ENCODE measurements at places on chromosomes 1 and 21.

DNA sequence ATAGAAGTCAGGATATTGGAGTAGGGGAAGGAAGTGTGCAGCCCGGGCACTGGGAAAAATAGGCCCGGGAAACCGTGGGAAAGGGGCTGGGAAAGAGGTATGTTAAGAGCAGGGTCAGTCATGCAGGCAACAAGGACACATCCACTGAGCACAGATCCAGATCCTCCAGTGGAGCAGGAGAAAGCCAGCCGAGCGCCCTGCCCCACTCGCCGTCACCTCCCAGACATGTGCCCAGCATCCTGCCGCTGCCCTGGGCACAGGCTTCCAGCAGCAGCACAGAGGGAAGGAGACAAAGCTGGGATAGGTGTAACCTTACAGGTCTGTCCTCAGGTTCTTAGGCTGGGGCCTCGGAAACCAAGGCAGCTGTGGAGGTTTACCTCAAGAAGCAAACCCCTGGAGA is 64.2 kb downstream of the FAM163A start:
- DNase-seq = no peak

DNA sequence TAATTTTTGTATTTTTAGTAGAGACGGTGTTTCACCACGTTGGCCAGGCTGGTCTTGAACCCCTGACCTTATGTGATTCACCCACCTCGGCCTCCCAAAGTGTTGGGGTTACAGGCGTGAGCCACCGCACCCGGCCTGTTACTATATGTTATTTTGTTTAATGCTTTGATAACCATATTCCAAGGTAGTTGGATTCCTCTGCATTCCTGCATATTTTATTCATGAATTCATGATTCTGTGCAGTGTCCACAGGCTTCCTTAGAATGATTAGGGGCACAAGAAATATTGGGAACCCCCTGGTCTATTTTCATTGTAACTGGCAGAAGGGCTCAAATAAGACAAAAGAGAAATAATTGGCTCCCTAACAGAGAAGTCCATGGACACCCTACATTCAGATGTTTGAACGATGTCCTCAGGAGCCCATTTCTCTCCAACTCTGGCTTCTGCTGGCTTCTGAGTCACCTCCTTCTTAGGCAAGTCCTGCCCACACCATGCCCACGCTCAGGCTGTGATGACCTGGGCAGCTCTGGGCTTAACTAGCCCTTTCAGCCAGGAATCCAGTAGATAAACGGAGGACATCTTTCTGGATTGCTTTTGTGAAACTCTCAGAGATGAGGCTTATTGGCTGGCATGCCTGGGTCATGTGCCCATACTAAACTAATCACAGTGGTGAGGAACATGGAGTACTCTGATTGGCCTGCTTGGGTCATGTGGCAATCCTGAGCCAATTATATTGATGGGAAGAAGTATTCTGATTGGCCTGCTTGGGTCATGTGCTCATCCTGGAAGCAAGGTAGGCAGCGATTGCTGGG is 32.6 kb downstream of the TNFRSF8 start:
- no peak for DNase-seq

DNA sequence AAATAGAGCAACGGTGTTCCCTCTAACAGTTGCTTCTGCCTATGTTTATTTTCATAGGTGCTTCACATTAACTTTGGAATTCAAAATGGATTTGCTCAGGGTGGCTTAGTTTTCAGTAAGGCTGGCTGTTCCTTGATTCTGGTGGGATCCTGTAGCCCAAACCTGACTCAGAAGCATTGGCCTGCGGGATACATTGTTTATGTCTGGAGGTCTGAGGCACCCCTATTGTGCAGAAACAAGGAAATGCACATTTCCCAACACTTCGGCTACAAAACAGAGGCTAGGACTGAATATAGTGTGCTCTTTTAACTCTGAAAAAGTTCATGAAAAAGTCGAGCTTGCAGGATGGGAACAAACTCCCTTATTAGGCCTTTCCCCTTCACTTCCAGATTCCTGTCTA is 133.8 kb upstream of the F3 start:
- DNase-seq = no peak

GRCh38 chr21:45322960-45323461 is 35.3 kb upstream of the POFUT2 start:
- DNase-seq = no peak

- DNase-seq = no peak
These were observed 12.3 kb upstream of the IFI44L start for GRCh38 chr1:78607944-78608343.

DNA sequence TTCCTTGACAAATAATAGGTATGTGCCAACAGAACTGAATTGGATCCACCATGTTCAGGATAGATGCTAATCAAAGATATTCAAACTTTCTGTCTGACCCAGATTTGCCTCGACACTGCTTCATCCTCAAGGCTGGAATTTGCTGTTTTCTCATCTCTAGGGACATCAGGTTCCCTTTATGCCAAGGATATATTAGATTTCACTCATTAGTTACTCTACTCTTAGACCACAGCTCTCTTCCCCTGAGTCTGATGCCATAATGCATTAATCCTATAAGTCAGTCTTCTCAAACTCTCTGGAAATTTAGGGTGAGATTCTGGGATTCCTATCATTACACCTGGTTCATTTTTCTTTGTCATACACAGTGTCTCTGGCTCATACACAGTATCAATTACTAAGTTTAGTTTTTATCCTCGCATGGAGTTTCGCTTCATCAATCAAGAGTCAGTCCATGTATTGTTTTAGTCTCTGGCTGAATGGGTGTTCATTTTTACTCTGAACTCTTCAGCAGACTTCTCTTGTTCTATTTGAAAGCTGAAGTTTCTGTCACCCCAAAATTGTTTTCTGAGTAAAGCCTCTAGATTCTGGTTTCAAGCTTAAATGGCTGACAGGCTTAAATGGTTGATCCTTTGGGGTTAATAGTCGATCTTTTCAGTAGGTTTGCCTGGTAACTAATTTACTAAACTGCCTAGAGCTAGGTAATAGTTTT is 9.3 kb upstream of the DCAF6 start:
- no peak for DNase-seq

- no peak for DNase-seq
These were observed 478.2 kb downstream of the NEGR1 start for GRCh38 chr1:71804140-71804539.

- DNase-seq = no peak
These were observed 55.7 kb upstream of the SYNC start for GRCh38 chr1:32758177-32758794.

DNA sequence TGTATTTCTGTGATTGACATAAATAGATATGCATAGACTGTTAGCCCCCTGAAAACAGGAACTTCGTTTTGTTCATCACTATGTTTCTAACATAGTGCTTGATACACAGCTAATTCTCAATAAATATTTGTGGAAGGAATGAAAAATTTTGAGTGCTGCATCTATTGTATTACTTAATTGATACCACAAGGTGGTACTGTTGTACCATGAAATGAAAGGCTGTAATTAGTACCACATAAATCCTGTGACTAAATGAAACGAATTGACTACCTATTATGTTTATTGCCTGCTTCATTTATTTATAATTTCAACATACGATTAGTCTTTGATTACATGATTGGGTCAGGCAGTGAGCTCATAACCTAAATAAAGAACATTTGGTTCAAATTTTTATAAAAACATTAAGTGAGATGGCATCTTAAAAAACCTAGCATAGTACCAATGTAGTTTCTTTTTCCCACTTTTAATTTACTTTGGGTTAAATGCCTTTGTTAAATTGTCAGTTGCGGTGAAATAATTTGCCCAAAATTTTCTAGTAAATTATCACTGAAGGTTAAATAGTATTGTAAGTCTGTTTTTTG is 15.0 kb upstream of the TGFB2 start:
- DNase-seq = no peak

DNA sequence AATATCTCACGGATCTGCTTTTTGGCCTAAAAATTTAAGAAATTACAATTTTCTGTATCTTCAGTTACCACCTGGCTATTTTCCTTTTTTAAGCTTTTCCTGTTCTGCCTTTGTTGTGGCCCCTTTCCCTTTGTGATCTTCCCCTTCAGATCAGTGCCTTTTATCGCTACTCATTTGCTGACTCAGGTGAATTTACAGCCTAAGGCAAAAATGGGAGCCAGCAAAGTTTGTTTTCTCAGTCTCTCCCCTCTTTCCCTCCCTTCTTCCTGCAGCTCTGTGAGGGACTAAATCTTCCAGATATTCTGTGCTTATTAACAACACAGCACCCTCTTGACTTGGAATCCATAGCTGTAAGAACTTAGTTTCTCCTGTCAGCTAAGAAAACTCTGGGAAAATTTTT is 5.3 kb upstream of the PRRC2C start:
- DNase-seq = no peak

GRCh38 chr1:193558491-193559028 is 372.1 kb upstream of the B3GALT2 start:
- peak; percentile 15 for DNase-seq

GRCh38 chr1:31980835-31981455 is 32.7 kb upstream of the KHDRBS1 start:
- DNase-seq = no peak

GRCh38 chr1:169473347-169473746 is 12.4 kb downstream of the SLC19A2 start:
- no peak for DNase-seq

DNA sequence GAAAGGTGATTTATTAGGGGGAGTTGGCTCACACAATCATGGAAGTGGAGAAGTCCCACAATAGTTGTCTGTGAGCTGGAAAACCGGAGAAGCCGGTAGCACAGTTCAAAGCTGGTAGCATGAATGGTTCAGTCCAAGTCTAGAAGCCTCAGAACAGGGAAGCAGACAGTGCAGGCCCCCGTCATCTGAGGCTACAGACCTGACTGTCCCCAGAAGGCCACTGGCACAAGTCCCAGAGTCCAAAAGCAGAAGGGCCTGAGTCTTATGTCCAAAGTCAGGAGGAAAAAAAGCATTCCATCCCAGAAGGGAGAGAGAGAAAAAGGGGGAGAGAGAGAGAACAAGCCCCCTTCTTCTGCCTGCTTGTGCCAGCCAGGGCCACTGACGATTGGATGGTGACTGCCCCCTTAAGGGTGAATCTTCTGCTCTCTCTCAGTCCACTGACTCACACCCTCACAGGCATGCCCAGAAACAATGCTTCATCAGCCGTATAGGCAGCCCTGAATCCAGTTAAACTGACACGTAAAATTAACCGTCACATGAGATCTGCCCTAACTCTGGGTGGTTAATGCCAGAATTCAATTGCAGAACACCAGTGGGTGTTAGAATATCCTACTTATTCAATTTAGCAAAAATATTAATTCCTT is 49.3 kb upstream of the POU2F1 start:
- no peak for DNase-seq

GRCh38 chr1:201025571-201026002 is 2.1 kb upstream of the KIF21B start:
- no peak for DNase-seq
